ENCODE measurements at places on chromosomes 2 and 18. TPM values are rescaled to one million over a fixed set of nuclear protein-coding genes. Genes with fewer than 3 reads are reported as not detected.

ERBB4 gene
- 0.07 TPM for total RNA-seq

EMX1 gene
- not detected for total RNA-seq

CIDEA gene
- 0.20 TPM for total RNA-seq

GLB1L gene
- total RNA-seq, result 5.9 TPM

GKN2 gene
- total RNA-seq, result not detected

REEP1 gene
- 0.26 TPM for total RNA-seq

ABCG8 gene
- total RNA-seq, result not detected

CDH20 gene
- total RNA-seq, result not detected
